Activated CD4-positive, alpha-beta T cell treated with anti-CD3 and anti-CD28 coated beads, Interleukin-2, Interleukin-4, amounts not matched to agents 100 ng/mL and 50 ng/mL, durations not matched to agents 16 hours and 8 hours (primary cell): ENCODE measurements at places on chromosomes 7 and 10.

DNA sequence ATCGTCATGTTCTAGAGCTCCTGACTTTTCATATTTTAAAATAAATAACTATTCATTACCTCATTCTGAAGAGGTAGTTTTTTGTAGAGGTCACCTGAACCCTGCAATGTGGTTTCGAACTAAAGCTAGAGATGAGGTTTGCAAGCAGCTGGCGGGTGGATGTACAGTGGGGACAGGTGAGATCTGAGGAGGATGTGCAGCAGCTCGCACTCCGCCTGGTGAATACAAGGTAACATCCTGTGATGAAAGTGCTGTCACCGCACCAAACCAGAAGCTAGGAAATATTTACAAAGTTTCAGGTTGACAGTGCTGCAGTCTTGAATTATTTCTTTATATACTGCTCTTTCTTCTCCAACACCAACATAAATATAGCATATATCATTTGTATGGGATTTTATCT, 26.5 kb downstream of the NDUFB2 start:
- peak; percentile 24 for DNase-seq

DNA sequence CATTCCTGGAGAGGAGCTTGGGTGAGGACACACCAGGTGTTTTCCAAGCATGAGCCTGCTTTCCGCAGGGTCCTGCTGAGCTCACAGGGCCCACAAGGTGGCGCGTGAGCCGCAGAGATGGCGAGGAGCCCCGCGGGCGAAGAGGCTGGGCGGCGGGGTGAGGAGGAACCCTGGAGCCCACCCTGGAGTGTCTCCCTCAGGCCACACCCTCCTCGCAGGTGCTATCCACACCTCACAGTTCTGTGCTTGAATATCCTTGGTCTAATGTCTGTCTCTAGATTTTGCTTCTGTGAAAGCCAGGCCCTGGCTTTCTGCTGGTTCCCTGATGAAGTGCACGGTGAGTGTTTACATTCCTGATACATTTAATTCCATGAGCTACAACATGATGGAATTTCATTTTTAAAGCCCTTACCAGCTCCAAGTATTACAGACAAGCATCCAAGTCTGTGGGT, 433.6 kb downstream of the ACTR3B start:
- peak; percentile 10 for DNase-seq

DNA sequence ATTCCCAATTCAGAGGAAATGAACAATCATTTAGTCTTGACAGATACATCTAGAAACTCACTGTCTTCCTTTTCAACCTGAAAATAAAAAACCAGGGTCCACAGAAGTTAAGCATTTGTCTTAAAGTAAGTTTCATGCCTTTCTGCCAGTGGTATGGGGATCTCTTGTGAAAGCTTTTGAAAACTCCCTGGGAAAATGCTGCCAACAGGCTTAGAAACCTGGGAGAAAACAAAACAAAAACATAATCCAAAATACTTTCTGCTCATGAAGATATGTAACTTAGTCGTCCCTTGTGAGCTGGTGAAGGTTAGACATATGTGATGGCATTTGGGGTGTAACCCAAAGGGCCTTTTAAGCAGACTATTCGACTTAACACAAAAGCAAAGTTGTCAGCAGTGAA, 66.4 kb upstream of the ZNF438 start:
- no peak for DNase-seq

DNA sequence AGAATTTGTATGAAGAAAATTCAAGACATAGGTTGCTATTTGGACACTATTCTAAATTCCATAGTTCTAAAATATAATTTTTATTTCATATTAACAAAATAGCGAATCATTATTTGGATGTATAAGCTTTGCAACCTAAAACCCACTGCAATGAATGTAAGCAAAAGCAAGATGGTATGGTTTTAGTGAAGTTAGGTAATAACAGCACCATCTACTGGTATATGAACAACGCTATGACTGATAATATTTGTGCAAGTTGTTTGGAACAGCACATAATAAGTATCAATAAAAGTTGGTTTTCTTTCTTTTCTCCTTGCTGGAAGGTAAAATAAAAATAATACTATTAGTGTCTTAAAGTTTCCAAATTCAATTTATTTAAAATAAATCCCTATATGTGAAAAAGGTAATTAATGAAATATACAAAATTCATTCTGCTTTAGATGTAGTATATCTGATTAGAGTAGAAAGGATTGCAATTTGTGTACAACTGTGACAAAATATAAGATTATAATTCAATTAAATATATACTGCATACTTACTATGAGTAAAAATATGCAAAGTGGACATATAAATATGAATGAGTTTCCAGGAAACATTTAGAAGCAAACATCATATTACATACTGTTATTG, 79.0 kb upstream of the LSM8 start:
- peak; percentile 2 for DNase-seq

GRCh38 chr7:123573341-123573740, 15.7 kb upstream of the NDUFA5 start:
- no peak for DNase-seq

- DNase-seq, result no peak
Observed at GRCh38 chr10:29698773-29699490, 64.2 kb upstream of the SVIL start.

- no peak for DNase-seq
Observed at GRCh38 chr10:75546004-75546403, 114.6 kb downstream of the LRMDA start.

- peak; percentile 82 for DNase-seq
Observed at GRCh38 chr7:35723011-35723410, 28.1 kb upstream of the HERPUD2 start.

- DNase-seq, result no peak
Observed at GRCh38 chr7:16978358-16979244, 96.8 kb upstream of the AGR3 start.

DNA sequence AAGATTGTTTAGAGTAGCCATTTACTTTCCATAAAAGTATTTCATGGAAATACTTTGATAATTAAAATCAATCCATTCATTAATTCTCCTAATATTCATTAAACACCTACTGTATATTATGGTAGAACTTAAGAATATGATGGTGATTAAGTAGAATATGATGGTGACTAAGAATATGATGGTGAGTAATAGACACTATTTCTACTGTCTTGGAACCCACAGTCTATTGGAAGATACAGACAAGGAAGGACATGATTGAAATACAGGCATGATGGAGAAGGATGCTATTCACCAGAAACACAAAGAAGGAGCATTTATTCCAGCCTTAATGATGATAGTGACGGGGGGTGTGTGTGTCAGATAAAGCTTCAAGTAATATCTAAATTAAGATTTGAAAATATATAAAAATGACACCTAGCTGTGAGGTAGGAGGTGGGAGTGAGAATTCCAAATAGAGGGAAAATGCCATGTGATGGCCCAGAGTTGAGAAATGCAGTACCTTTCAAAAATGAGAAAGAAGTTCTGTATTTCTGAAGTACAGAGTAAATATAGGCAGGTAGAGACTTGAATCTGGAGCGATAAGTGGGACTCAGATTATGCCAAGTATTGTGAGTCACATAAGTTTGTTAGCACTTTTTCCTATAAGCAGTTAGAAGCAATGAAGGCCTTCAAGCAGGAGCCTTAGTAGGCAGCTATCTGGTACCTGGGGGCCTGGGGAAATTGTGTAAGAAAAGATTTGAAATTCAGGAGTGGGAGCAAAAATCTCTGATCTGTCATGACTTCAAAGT, 12.5 kb upstream of the CDK13 start:
- DNase-seq, result no peak

- DNase-seq, result peak; percentile 71
Observed at GRCh38 chr7:134654104-134654775, 7.6 kb downstream of the BPGM start.

GRCh38 chr10:59315465-59315864, 46.9 kb downstream of the FAM13C start:
- DNase-seq, result no peak

DNA sequence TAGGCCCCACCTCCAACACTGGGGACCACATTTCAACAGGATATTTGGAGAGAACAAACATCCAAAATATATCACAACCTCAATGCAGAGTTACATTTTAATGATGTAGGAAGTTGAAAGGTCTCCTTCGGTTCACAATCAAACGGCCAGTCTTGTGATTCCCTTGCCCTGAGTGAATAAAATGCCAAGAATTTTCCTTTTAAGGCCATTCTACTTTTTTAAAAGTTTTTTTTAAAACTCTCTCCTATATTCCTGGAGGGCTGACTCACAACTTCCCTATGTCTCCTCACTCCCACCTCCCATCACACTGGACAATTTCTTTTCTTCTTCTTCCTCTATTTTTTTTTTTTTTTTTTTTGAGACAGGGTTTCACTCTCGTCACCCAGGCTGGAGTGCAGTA, 693.6 kb upstream of the AUTS2 start:
- DNase-seq, result no peak

DNA sequence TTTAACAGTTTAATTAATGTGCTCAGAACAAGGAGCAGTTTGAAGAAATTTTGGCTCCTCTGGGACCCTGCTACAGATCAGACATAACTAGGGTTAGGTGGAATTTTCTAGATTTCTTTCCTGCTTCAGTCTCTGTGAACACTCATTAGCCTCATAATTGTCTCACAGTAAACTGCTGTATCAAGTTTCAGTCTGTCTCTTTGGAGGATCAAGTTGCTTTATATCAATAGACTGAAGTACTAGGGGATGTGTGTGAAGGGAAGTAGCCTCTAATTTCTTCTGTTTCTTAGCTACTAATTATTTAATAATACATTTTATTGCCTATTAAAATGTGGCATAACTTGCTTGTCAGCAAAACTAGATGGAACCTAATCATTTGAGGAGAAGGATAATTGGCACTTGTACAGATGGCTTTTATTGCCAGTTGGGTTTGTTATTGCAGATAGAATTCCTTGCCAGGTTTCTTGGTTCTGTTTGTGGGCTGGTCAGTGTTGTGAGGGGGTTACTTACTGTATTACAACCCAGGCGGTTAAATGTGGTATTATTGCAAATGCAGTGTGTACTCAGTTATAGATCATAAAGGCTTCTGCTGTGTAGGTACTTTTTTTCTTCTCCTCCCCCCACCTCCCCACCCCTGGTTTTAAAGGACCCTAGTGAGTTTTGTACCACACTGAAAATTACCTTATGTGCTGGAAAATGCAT, 758.0 kb downstream of the AUTS2 start:
- DNase-seq, result no peak

DNA sequence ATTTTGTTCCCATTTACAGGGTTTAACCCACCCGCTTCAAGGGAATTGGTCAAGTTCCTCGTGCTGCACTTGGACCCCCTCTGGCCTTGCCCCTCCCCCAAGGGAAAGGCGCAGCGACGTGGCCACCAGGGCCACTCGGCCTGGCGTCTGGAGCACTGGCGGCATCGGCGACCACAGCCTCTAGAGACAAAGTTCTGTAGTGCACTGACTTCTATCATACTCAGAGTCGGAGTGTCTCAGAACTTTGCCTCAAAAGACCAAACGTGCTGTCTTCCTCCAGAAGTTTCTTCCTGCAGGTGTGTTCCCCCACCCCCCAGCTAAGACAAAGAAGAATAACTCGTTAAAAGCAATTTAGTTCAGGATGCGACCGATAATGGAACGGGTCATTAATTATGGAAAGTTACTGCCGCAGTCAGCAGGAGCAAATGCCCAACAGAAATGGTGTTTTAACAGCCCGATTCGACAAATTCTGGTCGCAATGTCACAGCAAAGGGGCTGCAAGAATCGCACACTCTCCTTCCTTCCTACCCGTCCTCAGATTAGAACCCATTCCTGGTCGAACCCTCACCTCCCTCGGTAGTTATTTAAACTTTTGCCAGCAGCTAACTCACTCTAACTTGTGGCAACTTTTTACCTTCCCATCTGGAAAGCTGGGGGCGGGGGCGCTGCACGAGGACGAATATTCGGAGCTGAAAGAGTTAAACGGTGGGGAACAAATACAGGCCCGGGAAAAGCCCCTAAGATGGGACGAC, 202.1 kb upstream of the NFE2L3 start:
- DNase-seq, result no peak

GRCh38 chr7:45924283-45924682, 3.2 kb upstream of the IGFBP3 start:
- no peak for DNase-seq

- no peak for DNase-seq
Observed at GRCh38 chr10:26946102-26946811, 85.5 kb upstream of the ABI1 start.

DNA sequence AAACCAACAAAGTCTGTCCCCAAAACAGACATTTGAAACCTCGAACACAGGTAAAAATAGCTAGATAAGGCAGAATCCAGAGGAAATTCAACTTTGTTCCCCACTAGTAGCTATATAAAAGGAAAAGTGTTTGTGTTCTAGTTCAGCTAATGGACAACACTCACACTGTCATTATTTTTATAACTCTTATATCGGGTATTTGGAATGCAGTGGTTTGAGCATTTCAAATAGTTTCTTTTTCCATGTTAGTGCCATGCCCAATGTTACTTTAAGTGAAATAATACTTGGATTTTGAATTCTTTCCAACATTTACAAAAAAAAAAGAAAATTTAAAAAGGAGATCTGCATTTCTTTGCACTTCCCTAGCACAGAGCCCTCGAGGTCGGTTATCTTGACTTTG, 213.6 kb downstream of the DOCK4 start:
- no peak for DNase-seq

- no peak for DNase-seq
Observed at GRCh38 chr10:73406846-73407245, 7.0 kb downstream of the ANXA7 start.

GRCh38 chr7:20558963-20559716, 56.3 kb upstream of the ABCB5 start:
- DNase-seq, result no peak

DNA sequence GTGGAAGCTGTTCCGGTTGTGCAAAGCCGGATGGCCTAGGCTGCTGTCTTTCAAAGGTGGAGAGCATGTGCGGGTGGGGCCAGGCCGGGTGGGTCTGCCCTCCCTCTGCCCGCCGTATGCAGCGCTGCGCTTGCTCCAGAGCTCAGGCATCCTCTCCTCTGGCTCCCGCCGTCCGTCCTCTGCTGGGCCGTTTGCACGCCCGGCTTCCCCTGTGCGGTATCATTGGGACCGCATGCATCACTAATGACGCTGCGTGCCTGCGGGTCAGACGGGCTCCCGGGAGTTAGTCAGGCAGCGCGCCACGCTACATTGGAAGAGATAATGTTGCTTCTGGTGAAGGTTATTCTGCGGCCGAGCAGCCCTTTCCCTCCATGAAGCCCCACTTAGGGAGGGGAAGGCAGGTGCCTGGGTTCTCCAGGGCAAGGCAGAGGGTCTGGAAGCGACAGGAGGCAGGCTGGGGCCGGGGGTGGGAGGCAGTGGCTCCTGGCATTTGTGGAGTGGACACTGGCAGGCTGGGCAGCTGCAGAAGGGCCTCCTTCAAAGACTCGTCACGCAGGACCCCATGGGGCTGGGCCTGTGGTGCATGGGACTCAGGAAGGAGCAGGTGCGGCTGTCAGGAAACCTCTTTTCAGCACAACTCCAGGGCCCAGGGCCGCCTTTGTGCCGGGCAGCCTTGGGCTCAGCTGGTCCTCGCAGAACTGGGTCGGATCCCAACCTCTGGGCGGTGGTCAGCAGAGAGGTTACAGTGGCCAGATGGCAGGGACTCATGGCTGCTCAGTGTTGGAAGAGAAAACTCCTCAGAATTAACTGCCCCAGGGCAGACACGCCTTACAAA, 318.5 kb downstream of the WDR37 start:
- no peak for DNase-seq

GRCh38 chr7:25842201-25842733, 309.7 kb upstream of the NFE2L3 start:
- no peak for DNase-seq

- no peak for DNase-seq
Observed at GRCh38 chr10:113858541-113858940, 4.1 kb downstream of the NHLRC2 start.

- DNase-seq, result no peak
Observed at GRCh38 chr10:126470991-126471390, 82.7 kb upstream of the ADAM12 start.
